ENCODE measurements at places on chromosomes 5 and 9. TPM values are rescaled to one million over a fixed set of nuclear protein-coding genes. Genes with fewer than 3 reads are reported as not detected.

- H3K36me3 ChIP-seq: no peaks in the 10 kb centered on the region
- H3K4me3 ChIP-seq: peak overlapping the region; percentile 66
- H3K27me3 ChIP-seq: no peaks in the 10 kb centered on the region
- DNase-seq: no peak
Observed at GRCh38 chr5:132227235-132227484, 493 bp downstream of the P4HA2 start.

DNA sequence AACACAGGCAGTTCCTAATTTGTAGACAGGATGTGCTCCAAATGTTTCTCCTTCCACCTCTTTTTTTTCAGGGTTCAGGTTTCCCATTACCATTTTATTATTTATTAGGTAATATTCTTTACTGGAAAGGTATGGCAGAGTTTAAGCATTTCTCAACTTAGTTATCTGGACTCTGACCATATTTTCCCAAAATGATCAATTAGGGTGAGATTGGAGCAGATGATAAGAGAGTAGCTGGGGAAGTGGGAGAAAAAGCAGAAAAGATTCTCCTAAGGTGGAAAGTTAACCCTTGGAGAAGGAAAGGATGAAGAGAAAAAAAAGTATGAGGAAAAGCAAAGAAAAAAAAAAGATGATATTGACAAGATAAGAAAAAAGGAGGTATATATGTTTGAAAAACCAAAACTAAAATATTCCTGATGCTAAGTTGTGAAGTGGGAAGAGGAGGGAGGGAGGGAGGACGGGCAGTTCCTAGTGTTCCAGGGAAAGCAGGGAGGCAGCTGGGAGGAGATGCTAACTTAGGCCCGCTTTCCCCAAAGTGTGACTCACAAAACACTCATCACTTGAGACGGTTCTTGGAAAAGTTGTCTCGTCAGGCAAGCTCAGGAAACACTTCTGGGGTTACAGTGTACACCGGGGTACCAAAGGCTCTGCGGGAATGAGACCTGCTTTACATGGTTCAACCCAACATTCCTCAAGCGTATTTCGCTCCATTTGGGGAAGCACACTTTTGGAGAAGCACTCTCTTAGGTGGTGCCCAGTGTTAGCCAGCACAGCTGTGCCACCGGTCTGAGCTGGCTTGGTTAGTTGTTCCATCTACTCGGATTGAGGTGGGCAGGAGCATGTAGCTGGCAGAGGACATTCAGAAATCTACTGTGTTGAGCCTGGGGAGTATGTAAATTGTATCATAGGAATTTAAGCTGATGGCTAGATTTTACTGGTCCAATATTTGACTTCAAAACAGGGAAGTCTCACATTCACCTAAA is 35.1 kb downstream of the B4GALT1 start:
- H3K27me3 ChIP-seq: no peaks in the 10 kb centered on the region
- H3K4me1 ChIP-seq: peaks cover 83% of the 10 kb centered on the region
- H3K27ac ChIP-seq: no peak overlapping the region
- no peak overlapping the region for H3K4me3 ChIP-seq

GRCh38 chr5:84436866-84437265 is 52.2 kb upstream of the EDIL3 start:
- no peak for DNase-seq
- no peaks in the 10 kb centered on the region for H3K4me1 ChIP-seq
- H3K4me3 ChIP-seq: no peak overlapping the region
- no peaks in the 10 kb centered on the region for H3K27me3 ChIP-seq
- no peak overlapping the region for H3K27ac ChIP-seq

DNA sequence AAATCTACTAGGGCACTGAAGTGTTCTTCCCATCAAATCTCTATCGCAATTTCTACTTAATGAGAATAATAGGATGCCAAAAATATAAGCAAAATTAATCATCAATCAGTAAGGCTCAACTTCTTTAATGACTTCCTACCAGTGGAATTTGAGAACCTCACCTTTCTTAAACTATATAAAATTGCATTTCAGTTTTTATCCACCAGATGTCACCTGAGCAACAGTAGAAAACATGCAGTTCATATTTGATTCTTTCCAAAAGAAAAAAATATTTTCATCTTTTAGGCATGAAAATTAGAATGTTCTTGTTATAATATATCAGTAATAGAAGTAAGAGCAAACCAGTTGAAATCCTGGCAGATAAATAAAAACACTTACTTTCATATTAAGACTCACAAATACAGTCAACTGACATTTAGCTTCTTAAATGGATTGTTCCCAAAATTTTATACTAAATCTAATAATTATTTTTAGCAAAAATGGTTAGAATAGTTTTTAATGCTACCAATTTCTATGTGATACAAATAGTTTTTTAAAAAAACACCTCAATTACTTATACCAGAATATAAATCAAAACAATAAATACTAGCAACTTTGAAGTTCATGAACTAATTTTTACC is 13.4 kb upstream of the CCDC112 start:
- no peaks in the 10 kb centered on the region for H3K4me1 ChIP-seq
- H3K36me3 ChIP-seq: no peaks in the 10 kb centered on the region
- peak; percentile 63 for DNase-seq
- H3K27ac ChIP-seq: no peak overlapping the region
- no peaks in the 10 kb centered on the region for H3K27me3 ChIP-seq

GRCh38 chr5:169499990-169500505 is 83.5 kb upstream of the SPDL1 start:
- H3K27me3 ChIP-seq: no peaks in the 10 kb centered on the region
- no peak for DNase-seq
- no peak overlapping the region for H3K4me3 ChIP-seq
- H3K36me3 ChIP-seq: no peaks in the 10 kb centered on the region
- H3K27ac ChIP-seq: no peak overlapping the region

GRCh38 chr5:83802686-83803085 is 82.0 kb upstream of the HAPLN1 start:
- H3K4me1 ChIP-seq: no peaks in the 10 kb centered on the region
- H3K4me3 ChIP-seq: no peak overlapping the region
- H3K27me3 ChIP-seq: no peaks in the 10 kb centered on the region
- no peaks in the 10 kb centered on the region for H3K36me3 ChIP-seq
- DNase-seq: no peak

GRCh38 chr5:111404270-111404769 is 108.0 kb downstream of the STARD4 start:
- no peaks in the 10 kb centered on the region for H3K4me1 ChIP-seq
- H3K36me3 ChIP-seq: no peaks in the 10 kb centered on the region
- no peak for DNase-seq
- no peak overlapping the region for H3K4me3 ChIP-seq

TMEM215 gene
- not detected for total RNA-seq

BNC2 gene
- not detected for total RNA-seq

MEF2C gene
- 333 TPM for total RNA-seq

ATP6V1G1 gene
- total RNA-seq: 86.8 TPM

All from B cell (primary cell).